Stimulated activated CD8-positive, alpha-beta memory T cell treated with anti-CD3 and anti-CD28 coated beads, Interleukin-15, amount 100 ng/mL, for 4 hours (primary cell): ENCODE measurements at places on chromosomes 7 and 10.

GRCh38 chr7:7554649-7555575, 11.8 kb upstream of the MIOS start:
- no peak for DNase-seq

- no peak for DNase-seq
Observed at GRCh38 chr7:15609287-15609686, 47.5 kb upstream of the AGMO start.

DNA sequence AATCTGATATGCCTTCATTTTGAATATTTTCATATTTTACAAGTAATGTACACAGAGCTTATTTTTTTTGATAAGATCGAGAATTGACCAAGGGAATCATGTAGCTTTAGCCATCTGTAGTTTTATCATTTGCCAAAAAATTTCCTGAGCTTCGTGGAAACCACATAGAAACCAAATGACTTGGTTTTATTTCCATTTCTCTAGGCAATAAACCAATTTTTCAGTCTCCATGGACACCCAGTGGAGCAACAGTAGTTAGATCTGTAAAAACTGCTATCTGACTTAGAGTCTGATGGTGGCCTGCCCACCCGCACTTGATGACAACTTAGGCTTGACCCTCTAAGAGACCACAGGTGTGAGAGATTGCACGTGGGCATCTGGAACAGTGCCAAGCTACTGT, 127.8 kb upstream of the CDK6 start:
- DNase-seq: no peak

- DNase-seq: no peak
Observed at GRCh38 chr7:910441-910861, 34.1 kb downstream of the GET4 start.

DNA sequence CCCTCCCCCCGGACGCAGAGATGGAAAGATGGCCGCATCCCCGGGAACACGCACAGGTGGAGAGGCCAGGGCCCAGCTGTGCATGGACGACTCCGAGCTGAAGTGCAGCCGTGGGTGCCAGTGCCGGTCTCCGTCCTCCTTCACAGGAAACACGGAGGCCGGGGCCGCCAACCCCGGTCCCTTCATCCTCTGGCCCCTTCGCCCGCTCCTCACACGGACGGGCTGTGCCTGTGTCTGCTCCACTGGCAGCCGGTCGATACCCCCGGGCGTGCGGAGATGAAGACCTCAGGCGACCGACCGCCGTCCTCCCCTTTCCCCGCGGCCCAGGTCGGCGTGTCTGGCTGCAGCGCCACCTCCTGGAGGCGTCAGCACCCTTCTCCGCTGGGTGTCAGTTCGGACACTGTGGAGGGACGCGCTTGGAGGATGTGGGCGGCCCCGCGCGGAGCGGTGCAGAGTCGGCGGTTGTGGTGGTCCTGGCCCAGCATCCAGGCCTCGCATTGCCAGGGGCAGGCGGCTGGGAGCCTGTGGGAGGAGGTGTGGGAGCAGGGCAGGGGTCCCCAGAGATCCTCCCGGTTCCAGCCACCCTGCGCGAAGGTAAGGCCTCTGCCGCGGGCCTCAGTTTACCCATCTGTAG, 9.9 kb downstream of the ZNF511 start:
- no peak for DNase-seq

- DNase-seq: no peak
Observed at GRCh38 chr10:76177936-76178335, 746.5 kb downstream of the LRMDA start.

DNA sequence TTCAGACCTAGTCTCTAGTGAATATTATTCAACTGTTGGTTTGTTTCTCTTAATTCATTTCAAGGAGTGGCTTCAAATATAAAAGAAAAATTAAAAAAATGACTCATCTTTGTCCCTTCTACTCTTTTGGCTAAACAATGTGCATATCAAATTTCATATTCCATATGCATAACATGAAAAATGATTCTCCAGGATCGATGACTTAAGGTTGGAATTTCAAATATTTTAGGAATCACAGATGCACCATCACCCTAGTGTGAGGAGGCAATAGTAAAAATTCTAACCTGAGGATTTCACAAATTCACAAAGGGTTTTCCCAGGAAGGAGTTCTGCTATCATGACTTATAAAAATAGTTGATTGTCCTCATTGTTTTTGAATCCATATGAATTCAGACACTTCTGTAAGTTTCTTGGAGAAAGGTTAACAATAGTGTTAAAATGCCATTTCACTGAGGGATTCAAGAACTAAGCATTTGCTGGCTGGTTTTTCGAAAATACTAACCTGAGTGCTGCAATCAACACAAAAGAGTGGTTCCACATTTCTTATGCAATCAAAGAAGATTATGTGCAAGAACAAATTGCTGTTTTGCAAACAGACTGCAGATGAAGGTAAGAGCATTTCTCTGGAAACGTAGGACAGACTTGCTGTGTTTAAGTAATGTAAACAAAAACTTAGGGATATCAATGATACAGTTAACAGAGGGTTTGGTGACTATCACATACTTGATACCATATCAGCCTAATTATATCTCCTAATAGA, 547.5 kb upstream of the LRRTM3 start:
- DNase-seq: no peak

DNA sequence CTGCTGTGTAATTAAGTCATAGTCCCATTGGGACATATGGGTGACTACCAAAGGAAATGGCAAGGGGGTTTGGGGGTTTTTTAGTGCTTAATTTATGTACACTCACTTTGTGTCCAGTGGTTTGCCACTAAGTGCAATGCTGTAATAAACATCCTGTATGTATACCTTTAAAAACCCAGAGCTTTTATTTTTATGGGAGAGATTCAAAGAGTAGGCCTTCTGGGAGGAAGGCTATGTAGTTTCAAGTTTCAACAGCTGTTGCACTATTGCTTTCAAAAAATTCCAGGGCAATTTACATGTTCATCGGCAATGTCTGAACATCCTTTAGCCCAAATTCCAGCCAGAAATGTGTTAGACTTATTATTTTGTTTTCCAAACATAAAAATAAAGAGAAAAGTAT, 744.7 kb downstream of the XPNPEP1 start:
- DNase-seq: no peak

- DNase-seq: no peak
Observed at GRCh38 chr7:2261611-2262010, 19.6 kb downstream of the NUDT1 start.
